ENCODE measurements at places on chromosomes 12 and 14.
A peak's percentile ranks its signal among the peaks of the same experiment; 100 is the strongest.

- DNase-seq = peak; percentile 32
Measured at GRCh38 chr12:124006085-124006845, 33.2 kb downstream of the ZNF664 start.

DNA sequence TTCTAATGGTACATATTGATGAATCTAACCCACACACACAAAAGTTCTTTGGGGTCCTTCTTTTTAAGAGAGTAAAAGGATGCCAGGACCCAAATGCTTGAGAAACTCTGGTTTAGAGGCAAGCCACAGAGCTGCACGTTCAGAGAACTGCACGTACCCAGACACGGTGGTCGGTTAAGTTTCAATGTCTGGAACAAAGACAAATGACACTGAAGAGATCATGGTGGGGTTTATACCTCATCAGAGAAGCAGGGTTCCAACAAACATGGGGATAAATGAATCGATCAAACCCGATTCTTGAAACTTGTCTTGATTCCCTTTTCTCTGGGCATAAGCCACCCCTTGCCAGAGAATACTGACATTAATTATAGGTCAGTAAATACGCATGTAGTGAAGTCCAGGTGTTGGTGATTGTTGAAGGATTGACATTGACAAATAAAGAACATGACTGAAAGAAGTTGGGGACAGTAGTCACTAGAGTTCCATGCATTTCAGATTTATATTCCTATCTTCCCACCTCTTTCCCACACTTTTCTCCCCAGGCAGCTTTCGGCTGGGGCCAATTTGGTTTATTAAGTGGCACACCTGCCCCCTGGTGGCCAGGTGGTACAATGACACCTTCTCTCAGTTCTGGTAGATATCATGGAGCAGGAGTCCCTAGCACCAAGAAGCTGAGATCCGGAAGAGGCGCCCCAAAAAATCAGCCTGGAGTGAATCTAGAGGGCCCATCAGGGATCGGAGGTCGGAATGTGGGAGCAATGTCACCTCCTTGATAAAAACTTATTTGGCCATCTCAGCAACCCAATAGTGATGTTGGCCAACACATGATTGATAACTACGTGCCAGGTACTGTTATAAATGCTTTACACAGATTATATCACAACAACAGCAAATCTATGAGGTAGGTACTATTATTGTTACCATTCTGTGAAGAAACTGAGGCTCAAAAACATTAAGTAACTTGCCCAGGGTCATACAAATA lies 17.8 kb upstream of the HDAC7 start:
- peak; percentile 50 for DNase-seq

DNA sequence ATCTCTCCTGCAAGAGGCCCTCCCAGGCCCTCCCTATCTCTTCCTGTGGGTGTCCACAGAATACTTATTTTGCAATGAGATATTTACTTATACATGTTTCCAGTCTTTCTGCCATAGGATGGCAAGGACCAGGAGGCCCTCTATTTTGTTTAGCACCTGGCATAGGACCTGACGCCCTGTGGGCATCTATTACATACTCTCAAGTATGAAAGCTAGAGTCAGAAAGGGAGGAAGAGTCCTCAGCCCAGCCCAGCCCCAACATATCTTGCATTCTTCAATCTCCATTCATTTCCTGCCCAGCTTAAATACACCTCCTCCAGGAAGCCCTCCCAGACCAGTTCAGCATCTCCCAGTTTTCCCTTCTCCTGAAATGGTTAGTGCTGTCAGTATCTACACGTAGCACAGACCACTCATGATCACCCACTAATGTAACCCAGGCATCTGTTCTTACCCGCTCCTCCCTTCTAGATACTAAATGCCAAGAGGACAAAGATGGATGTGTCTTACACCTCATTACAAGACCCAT lies 7.4 kb downstream of the FOXN4 start:
- no peak for DNase-seq

DNA sequence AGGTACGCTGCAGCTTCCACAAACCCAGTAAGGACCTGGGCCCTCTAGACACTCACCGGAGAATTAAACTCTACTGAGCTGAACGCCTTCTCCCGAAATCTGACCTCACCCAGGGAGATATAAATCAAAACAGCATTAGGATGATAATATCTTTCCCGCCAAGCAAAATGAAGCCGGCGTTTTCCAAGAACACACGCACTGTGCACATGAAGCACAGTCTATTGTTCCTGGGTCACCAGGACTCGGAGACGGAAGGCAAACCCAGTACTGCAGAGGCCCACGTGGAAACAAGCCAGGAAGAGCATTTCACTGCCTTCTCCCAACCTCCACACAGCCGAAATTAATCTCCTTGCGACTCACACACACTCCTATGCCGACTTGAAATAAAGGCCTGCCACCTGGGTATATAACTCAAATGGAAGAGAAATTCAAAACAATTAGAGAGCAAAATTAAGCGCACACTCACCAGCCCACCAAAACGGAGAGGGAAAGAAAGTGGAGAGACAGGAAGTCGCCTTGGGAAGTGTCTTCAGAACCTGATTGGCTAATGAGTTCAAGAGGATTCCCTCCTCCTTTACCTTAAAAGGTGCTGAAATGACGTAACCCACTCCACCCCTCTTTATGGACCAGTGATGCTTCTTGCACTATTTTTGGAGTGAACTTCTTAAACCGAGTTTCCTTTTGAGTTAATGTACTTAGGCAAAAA lies at the start of gene CCNB1IP1:
Gene CCNB1IP1, minus strand, starts transcription at position 492 of the 706 bp plus-strand sequence. CDS start 16,756 bp downstream, outside the sequence.
- no peak for DNase-seq

DNA sequence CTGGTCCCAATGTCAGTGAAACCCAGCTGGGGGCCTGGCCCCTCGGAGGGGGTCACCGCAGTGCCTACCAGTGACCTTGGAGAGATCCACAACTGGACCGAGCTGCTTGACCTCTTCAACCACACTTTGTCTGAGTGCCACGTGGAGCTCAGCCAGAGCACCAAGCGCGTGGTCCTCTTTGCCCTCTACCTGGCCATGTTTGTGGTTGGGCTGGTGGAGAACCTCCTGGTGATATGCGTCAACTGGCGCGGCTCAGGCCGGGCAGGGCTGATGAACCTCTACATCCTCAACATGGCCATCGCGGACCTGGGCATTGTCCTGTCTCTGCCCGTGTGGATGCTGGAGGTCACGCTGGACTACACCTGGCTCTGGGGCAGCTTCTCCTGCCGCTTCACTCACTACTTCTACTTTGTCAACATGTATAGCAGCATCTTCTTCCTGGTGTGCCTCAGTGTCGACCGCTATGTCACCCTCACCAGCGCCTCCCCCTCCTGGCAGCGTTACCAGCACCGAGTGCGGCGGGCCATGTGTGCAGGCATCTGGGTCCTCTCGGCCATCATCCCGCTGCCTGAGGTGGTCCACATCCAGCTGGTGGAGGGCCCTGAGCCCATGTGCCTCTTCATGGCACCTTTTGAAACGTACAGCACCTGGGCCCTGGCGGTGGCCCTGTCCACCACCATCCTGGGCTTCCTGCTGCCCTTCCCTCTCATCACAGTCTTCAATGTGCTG lies 11.0 kb downstream of the ZBTB39 start:
- no peak for DNase-seq

Measured in T-helper 1 cell (primary cell).